ENCODE measurements at places on chromosomes 4 and X. TPM values are rescaled to one million over a fixed set of nuclear protein-coding genes. Genes with fewer than 3 reads are reported as not detected.

GRCh38 chrX:78011846-78012245 is 42.4 kb upstream of the PGAM4 start:
- DNase-seq, result no peak

GRCh38 chr4:39662683-39663082 is 24.0 kb upstream of the SMIM14 start:
- DNase-seq, result no peak

DNA sequence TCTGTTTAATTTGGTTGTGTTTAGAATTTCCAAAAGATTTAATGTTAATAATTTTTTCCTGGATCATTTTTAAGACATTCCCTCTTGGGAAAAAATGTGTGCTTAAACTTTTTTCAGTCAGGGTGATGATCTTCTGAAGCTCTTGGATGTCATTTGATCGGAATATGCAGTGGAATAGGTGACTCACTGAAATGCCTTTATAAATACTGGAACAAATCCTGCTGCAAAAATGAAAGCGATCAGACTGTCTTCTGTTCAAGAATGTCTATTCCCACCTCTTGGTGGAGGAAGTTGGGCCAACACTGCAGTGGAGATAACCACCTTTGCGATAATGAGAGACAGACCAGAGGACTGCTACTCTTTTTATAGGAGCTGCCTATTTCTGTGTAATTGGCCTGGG is 46.7 kb downstream of the LARP1B start:
- no peak for DNase-seq

NDNF gene
- total RNA-seq, result not detected

DNA sequence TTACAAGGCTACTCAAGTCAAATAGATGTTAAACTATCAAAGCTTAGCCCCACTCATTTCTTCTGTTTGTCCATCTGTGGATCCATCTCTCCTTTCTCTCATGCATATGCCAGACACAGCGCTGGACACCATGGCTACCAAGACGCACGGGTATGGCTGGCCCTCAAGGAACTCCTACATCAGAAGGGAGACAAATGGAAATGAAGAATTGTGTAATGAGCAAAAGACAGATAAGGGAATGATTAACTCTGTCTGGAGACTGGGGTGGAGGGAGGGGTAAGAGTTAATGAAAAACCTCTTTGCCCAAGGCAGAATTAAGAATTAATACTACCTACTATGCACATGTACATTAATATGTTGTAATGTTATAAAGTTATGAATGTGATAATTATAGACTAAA is 88.1 kb downstream of the MGST2 start:
- no peak for DNase-seq

- no peak for DNase-seq
Measured at GRCh38 chrX:124963717-124964116, 356.0 kb upstream of the TEX13C start.

GPRIN3 gene
- not detected for total RNA-seq

STS gene
- total RNA-seq, result 0.77 TPM

SLIT2 gene
- 0.79 TPM for total RNA-seq

DNA sequence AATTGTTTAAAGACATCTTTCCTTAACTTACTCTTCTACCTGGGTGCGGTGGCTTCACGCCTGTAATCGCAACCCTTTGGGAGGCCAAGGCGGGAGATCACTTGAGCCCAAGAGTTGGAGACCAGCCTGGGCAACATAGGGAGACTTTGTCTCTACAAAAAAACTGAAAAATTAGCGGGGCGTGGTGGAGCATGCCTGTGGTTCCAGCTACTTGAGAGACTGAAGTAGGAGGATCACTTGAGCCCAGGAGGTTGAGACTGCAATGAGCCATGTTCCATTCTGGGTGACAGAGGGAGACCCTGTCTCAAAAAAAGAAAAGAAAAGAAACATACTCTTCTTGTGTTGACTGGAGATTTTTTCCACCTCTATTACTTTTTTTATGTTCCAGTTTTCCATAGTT is 181.9 kb downstream of the RAPGEF2 start:
- DNase-seq, result no peak

- DNase-seq, result peak; percentile 79
Measured at GRCh38 chr4:38188631-38189101, 228.5 kb downstream of the PTTG2 start.

- DNase-seq, result peak; percentile 75
Measured at GRCh38 chr4:168021666-168022065, 70.7 kb upstream of the ANXA10 start.

GRCh38 chrX:11998944-11999343 is 139.3 kb upstream of the FRMPD4 start:
- no peak for DNase-seq

GRCh38 chrX:72468607-72469006 is 104.0 kb downstream of the HDAC8 start:
- DNase-seq, result no peak

CT45A2 gene
- total RNA-seq, result not detected

- peak; percentile 90 for DNase-seq
Measured at GRCh38 chr4:53908661-53909078, 155.7 kb downstream of the CHIC2 start.

Data from bronchial epithelial cell (primary cell).